ACHN (cell line): ENCODE measurements at places on chromosomes 3 and 15.

DNA sequence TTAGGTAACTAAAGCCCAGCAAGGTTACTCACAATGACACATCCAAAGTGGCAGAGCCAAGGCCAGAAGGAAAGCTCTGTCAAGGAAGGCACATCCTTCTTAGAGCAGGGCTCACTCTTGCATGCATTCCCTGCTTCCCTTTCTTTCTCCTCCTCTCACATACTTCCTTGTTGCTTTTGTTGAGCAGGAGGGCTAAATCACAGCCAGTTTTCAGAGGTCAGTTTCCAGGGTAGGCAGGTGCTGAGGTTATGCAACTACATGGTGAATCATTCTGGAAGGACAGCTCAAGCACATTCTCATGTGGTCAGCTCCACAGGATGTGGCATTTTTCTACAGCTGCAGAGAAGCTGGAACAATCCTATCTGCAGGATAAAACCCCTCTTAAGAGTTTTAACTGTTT, 275.6 kb downstream of the ZNF621 start:
- DNase-seq = peak; percentile 94

DNA sequence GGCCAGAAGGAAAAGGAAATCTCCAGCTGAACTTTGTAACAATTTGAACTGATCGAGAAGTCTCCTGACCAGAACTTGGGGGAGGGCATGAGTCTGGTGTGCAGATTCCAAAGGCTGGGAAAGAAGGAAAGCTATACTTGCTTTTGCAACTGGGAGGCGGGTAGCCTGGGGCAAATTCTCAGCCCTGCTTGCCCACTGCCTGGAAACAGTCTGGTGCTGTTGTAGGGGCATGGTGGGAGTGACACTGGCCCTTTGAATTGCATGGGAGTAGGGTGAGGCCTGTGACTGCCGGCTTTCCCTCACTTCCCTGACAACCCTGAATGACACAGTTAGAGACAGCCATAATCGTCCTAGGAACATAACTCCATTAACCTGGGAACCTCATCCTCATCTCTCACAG, 114.0 kb upstream of the POU1F1 start:
- DNase-seq = no peak

DNA sequence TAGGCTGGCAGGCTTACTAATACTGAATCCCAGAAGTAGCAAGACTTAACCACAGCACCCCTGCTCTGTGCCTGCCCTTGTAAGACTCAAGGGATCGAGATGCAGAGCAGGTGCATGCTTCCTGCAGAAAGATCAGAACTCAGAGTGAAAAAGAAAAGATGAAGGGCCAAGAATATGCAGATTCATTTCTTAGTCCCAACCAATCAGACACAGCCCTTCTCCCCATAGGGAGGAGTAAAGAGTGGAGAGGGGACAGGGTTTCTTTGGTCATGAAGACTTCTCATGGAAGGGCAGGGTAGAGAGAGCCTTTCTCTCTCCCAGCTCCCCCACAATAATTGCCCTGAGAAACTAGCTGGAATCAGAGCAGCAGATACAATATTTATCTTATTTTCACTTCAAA, 105.6 kb upstream of the MB21D2 start:
- no peak for DNase-seq

- no peak for DNase-seq
These were observed 75.4 kb downstream of the XXYLT1 start for GRCh38 chr3:195195321-195196209.

DNA sequence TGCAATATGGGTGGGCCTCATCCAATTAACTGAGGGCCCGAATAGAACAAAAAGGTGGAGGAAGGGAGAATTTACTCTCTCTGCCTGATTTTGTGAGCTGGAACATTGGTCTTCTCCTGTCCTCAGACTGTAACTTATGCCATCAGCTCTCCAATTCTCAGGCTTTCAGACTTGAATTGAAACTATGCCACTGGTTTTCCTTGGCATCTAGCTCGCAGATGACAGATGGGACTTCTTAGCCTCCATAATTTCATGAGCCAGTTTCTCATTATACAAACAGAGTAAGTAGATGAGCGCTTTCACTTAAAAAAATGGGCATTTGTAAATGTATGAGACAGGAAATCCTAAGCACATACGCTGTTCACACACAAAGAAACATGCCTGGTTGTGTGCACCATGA, 8.7 kb upstream of the PTX3 start:
- no peak for DNase-seq
